CD4-positive, alpha-beta T cell treated with Interleukin-15 for 1 hour (primary cell): ENCODE measurements at places on chromosomes 5 and 9.
A peak's percentile ranks its signal among the peaks of the same experiment; 100 is the strongest.

GRCh38 chr9:36968574-36969215 lies 65.4 kb downstream of the PAX5 start:
- DNase-seq: no peak

GRCh38 chr5:53123702-53124101 lies 14.1 kb upstream of the MOCS2 start:
- DNase-seq: no peak

- DNase-seq: no peak
These were observed 15.5 kb upstream of the ERMP1 start for GRCh38 chr9:5848372-5848882.

- no peak for DNase-seq
These were observed 147.0 kb downstream of the PAM start for GRCh38 chr5:102902135-102902448.

DNA sequence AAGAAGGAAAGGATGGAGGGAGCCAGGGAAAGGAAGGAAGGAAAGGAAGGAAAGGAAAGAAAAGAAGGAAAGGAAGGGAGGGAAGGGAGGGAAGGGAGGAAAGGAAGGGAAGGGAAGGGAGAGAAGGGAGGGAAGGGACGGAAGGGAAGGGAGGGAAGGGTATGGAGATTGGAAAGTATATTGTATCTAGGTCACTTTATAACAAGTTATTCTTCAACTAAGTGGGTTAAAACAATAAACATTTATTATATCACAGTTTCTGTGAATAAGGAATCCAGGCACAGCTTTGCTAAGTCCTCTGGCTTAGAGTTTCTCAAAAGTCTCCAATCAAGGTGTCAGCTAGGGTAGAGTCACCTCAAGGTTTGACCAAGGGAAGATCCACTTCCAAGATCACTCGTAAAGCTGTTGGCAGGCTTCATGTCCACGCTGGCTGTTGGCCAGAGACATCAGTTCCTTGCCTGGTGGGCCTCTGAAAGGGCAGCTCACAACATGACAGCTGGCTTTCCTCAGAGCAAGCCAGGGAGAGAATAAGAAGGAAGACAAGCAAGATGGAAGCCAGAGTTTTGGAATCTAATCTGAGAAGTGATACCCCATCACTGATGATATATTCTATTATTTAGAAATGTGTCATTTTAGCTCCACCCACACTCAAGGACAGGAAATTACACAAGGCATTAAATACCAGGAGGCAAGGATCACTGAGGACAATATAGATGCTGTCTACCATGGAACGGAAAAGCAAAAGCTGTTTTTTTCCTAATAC lies 105.1 kb downstream of the DEPDC1B start:
- DNase-seq: no peak

- DNase-seq: no peak
These were observed 792.9 kb downstream of the EFNA5 start for GRCh38 chr5:106877881-106878280.

- no peak for DNase-seq
These were observed 77.8 kb downstream of the TENT4A start for GRCh38 chr5:6791031-6791430.

- DNase-seq: no peak
These were observed 48.5 kb upstream of the HAND1 start for GRCh38 chr5:154526231-154527226.

GRCh38 chr5:133928587-133929393 lies 39.6 kb downstream of the C5orf15 start:
- peak; percentile 29 for DNase-seq

DNA sequence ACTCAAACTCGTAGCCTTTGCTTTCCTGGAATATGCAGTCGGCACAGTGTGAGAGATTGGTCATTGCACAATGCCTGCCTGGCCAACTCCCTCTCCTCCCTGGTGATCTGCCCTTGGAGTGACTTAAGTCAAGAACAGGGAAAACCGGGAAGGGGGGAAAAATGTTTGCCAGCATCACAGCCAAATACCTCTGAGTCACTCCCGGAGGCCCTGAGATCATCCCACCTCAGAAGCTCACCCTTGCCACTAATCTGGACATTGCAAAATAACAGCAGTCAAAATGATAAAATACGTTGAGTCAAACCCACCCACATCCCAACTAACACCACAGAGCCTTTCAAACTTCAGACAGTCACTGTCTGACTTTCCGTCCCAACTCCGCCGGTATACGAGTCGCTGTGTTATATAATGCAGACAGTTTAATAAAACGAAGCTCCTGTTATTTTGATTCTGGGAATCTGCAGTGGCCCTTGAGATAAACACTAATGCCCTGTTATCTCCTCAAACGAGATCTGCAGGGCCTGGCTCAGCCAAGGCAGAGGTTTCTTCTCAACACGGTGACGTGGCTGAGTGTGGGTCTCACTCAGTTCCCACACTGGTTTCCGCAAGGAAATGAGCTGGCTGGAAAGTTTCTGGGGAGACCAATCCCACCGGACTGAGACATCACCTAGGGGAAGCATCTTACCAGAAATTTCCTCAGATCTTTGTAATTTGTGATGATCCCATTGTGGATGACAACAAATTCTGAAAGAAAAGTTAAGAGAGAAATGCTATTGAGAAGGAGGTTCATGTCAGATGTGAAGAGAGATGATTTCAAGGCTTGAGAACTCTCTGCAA lies 22.1 kb downstream of the GFPT2 start:
- no peak for DNase-seq

- DNase-seq: no peak
These were observed 78.7 kb upstream of the SH3PXD2B start for GRCh38 chr5:172533058-172533398.

DNA sequence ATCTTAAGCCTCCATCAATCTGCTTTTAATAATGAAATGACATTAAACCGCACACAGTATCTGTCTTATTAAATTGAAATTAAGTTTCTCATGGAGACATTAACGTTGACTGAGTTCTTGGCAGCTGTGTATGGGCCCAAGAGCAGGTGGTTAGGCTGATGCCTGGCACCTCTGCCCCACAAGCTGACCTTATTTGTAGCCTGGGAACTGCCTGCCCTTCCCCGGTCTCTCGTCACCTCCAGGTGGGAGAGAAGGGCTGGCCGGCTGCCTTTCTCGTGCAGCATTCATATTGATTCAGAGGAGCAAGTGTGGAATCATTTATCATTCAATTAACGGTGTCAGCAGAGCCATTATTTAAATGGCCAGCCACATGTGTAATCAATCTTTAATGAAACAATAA lies 53.0 kb upstream of the FCN1 start:
- no peak for DNase-seq

DNA sequence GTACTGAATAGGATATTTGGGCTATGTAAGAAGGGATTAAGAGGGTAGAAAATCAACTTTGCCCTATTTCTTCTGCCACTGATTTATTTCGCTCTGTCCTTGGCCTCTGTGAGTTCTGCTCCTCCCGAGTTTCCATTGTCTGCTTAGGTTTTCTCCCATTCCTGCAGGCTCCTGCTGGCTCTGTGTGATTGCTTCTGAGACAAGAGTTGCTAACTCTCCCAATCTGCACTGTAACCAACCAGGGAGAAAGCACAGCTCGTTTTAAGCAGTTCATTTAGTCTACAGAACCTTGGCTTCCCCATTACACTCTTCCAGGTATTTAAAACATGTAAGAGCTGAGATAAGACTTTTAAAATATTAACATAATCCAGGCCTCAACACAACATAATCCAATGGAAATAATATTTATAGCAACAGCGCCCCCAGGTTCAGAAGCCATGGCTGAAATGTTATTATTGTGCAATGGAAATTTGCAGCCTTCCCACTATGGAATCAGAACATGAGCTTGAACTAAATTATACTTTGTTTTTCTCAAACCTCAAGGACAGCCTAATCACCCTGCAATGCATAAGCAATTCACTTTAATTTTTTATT lies 203.5 kb downstream of the ERCC6L2 start:
- no peak for DNase-seq

- no peak for DNase-seq
These were observed 424.1 kb upstream of the CD180 start for GRCh38 chr5:67620424-67621397.

- no peak for DNase-seq
These were observed 12.9 kb upstream of the KLF4 start for GRCh38 chr9:107502464-107502863.

DNA sequence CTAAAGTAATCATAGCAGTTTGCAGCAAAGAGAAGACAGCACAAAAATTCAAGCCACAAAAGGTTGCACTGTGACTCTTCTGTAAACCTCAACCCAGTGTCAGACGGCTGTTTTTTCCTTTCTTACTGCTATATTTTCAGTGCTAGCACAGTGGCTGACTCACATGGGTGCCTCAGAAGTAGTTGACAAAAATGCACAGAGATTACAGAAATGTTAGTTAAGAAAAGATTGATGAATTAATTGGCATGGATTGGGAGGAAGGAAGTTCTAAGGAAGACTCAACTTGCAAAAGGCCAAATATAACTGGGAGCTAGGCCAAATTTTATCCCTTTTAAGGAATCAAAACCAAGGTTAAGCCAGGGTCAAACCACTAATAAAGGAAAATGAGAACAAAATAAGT lies 43.7 kb upstream of the ITGA1 start:
- DNase-seq: no peak
